ENCODE measurements at places on chromosomes 2 and 18. TPM values are rescaled to one million over a fixed set of nuclear protein-coding genes. Genes with fewer than 3 reads are reported as not detected.

The MXD1 gene
- total RNA-seq, result 5.0 TPM

The KCNG2 gene
- not detected for total RNA-seq

DNA sequence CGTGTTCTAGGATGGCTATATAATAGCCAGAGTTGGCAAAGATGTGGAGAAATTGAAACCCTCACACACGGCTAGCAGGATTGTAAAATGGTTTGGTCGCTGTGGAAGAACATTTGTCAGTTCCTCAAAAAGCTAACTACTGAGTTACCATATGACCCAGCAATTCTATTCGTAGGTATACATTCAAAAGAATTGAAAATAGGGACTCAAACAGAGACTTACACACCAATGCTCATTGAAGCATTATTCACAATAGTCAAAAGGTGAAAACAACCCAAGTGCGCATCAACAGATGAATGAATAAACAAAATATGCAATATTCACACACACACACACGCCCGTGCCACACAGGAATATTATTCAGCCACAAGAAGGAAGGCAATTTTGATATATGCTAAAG is 98.7 kb downstream of the PLA2R1 start:
- DNase-seq, result no peak

The ACTR2 gene
- 109 TPM for total RNA-seq

- DNase-seq, result no peak
These were observed 203.4 kb upstream of the PARD3B start for GRCh38 chr2:204341887-204342276.

The SLC8A1 gene
- total RNA-seq, result 1,122 TPM

The ATG9A gene
- 81.8 TPM for total RNA-seq

- no peak for DNase-seq
These were observed 115.4 kb upstream of the CCDC195 start for GRCh38 chr2:224831530-224831929.

DNA sequence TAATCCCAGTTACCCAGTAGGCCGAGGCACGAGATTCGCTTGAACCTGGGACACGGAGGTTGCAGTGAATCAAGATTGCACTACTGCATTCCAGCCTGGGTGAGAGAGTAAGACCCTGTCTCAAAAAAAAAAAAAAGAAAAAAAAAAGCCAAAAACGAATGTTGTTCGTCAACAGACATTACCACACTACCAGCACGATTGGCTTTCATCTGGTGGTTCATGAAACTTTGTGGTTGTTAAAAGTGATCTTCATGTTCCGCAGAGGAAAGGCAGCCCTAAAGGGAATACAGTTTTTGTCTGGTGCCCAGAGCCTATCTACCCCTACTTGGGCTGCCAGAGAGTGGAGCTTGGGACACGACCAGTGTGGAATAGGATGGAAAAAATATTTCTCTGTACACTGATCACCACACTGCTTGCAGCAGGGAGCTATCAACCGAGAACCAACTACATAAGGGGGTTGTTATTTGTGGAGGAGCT is 13.6 kb upstream of the CXCR4 start:
- DNase-seq, result no peak

The SSB gene
- 54.8 TPM for total RNA-seq

DNA sequence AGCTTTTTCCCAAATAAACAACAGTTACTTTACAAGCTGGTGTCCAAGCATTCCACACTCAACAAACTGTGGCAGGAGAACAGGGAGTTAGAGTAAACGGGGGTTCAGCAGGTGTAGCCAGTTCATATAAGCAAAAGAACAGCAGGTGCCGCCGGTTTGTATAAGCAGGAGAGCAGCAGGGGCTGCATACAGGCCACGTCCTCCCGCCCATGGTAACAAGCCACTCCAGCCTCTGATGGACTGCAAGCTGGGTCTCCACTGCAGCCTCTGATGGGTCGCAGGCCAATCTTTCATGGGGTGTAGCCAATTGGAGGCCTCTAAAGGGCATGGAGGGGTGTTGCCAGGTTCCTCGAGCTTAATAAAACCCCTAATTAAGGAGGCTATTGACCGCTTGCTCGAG is 189.3 kb downstream of the ANKRD30B start:
- DNase-seq, result no peak

The HYCC2 gene
- 12.7 TPM for total RNA-seq

DNA sequence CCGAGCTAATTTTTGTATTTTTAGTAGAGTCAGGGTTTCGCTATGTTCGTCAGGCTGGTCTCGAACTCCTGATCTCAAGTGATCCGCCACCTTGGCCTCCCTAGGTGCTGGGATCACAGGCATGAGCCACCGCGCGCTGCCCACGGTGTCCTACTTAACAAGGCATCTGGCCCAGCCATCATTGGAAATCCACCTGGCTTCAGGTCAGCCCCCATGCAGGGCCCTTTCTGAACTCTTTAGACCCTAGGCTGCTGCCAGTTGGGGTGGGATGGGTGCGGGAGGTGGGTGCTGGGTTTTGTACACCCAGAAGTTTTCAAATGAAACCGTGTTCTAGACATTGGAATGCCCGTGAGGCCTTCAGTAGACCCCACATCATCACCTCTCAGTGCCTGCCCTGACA is 26.6 kb upstream of the NT5DC4 start:
- no peak for DNase-seq

The SATB2 gene
- 1.3 TPM for total RNA-seq

GRCh38 chr2:7915302-7916091 is 766.4 kb upstream of the ID2 start:
- no peak for DNase-seq

The MTHFD2 gene
- 20.0 TPM for total RNA-seq

DNA sequence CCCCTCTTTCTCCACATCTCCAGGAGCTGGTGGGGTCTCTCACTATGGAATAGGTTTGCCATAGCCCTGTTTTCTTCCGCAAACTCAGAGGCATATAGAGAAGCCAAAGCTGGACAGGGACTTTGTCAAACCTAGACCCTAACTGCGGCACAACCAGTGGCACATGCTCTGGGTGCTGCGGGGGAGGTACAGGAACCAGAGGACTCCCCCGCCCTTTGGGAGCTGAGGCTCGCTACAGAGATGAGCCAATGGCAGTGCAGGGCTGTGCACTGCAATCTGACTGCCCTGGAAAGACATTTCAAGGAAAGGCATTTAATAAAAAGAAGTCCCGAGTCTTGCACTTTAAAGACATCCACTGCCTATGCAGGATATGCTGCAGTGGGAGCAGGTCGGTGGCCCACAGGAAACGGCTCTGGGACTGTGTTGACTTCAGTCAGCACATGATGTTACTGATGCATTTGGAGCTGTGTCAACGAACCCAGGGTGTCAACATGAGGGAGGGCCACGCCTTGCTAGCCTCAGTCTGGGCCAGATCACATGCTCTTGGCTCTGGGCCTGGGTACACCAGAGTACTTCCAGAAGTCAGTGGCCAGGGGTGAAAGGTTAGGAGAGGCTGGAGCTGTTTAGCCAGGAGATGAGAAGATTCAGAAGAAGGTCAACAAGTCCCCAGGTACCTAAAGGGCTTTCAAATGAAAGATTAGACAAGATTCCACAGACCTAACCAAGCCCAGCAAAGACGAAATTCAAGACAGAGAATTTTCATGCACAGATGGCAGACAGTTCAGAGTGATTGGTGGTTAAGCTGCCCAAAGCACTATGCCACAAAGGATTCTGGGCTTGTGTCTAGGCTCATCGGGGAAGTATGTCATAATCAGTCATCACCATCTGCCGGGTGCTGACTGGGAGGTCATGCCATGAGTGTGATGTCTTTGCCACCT is 8.2 kb downstream of the SLC35F6 start:
- DNase-seq, result peak; percentile 95

DNA sequence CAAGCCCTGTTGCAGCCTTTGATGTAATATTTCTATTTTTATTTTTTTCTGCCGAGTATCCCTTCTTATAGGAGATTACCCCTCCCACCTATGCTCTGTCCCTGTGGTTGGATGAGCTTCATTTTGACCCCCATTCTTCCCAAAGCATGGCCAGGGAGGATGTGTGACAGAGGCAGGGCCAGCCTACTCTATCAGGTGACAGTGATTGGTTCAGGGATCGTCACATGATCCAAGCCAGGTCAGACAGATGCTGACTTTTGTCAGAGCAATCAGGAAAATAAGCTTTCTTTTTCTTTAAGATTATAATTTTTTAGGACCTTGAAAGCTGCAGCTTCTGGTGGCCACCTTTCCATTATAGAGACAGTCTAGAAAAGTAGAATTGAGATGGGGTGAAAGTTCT is 314.3 kb downstream of the NUP35 start:
- DNase-seq, result no peak

DNA sequence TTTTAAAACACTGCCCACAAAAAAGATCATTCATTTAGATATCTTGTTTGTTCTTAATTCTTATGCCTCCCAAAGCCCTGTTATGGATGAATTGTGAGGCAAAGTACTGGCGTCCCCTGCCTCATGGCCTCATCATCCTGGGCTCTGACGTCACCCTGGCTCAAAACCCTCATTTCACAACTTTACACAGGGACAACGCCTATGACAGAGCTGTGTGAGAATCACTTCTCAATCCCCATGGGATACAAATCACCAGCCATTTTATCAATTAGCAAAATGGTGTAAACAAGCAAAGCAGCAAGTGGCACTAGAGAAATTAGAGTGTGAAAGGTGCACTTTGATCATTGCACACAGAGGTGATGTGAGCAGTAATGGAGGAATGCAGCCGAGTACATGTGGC is 16.6 kb downstream of the FHOD3 start:
- DNase-seq, result no peak

GRCh38 chr2:11506611-11506969 is 27.3 kb upstream of the GREB1 start:
- DNase-seq, result no peak

- DNase-seq, result no peak
These were observed 284.4 kb downstream of the SOX11 start for GRCh38 chr2:5976531-5977065.

GRCh38 chr2:168188002-168188401 is 59.4 kb downstream of the STK39 start:
- peak; percentile 49 for DNase-seq

DNA sequence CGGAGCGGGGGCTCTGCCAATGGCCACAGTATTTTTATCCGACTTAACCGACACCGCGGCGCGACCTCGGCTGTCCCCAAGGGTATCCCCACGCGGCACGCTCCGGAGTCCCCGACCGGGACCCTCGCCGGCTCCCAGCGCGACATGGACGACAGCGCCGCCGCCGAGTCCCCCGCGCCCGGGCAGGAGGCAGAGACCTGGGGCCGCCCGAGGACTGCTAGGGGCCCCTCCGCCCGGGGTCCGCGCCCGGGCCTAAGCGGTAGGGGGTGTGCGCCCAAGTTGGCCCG is 468 bp downstream of the UXS1 start:
- DNase-seq, result no peak

GRCh38 chr2:43593254-43593653 is 2.6 kb downstream of the THADA start:
- no peak for DNase-seq

- no peak for DNase-seq
These were observed 86.7 kb upstream of the THUMPD2 start for GRCh38 chr2:39865751-39866150.

GRCh38 chr2:149038442-149039212 is at the start of gene LYPD6B:
TSS of gene LYPD6B (plus strand) at chr2:149038699. CDS start at chr2:149130949, 92,250 bp downstream.
- DNase-seq, result no peak

GRCh38 chr2:209570194-209570593 is 146.3 kb downstream of the MAP2 start:
- DNase-seq, result no peak

- no peak for DNase-seq
These were observed 106.4 kb downstream of the BCL2L11 start for GRCh38 chr2:111226876-111227700.

The UGT1A10 gene
- not detected for total RNA-seq

DNA sequence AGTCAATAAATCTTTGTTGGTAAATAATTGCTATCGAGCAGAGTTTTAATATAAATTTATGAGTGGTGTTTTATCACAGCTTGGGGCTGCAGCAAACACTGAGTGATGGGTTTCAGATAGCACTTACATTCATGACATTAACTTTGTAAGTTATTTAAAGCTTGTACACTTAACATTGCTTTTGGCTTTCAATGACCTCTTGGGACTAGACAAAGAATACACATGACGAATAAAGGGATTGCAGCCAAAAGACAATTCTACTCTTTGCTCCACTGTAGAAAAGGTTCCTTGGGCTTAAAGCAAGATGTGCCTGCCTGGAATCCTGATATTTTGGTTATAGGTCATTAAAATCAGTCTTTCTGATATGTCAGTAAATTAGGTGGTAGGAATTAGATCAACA is 299.5 kb downstream of the GBX2 start:
- no peak for DNase-seq

The RAX gene
- total RNA-seq, result not detected

The GYPC gene
- total RNA-seq, result 114 TPM

DNA sequence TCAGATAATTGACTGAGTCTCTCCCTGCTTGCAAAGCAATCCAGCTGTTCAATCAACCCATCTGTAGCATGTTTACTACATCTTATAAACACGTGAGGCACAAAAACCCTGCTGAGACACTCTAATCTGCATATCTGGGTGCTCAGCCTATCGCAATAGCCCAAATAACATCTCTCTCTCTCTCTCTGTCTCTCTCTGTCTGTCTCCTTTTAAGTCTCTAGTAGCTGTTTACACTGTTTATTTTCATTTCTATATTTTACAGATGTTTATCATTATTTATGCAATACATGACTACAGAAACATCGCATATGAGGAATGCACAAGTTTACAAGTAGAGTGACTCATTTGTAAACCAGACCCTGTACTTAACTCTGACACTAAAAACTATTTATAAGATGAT is 422.1 kb upstream of the DSEL start:
- no peak for DNase-seq

DNA sequence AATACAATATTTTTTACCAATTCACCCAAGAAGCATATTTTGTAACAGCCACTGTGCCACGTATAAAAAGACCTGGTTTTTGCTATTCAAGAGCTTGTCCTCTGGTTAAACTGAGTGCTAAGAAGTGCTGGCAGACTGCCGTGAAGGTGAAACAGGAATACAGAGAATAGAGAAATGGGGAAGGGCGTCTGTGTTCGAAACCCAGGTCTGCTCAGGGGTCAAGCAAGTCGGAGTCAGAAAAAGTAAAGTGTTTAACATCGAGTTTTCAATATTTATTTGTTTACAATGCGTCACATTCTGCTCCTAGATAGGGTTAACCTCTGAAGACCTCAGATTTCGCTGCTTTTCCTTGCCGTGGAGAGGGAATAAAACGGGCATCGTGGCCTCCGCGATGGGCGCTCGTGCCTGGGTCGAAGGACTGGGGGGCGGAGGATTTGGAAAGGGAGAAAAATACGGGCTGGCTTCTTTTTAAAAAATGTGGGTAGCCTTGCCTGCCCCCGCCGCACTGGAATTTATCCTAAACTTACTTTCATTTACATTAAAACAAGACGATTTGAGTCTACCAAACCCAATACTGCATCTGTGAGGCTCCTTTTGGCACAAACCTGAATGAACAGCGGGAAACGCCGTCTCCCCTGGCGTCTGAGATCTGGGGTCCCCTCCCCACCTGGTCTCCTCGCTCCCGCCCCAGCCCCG is 1.1 kb upstream of the SNTG2 start:
- no peak for DNase-seq

DNA sequence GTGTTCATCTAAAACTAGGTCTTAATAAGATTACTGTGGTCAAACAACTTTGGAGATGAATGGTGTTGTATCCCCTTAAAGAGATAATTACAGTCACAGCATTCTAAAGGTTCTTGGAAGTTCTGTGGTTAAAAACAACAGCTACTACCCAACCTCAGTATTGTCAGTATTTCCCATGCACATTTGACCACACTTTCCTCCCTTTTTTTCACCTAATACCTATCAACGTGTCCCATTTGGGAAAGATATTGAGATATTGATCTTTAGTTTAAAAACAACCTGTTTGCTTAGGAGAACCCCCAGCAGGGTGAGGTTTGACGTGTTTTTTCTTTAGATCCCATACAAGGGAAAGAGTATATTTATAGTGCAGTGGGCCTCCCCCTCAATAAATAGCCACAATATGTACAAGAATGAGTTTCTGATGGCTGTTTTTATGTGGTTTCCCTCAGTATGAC is 65.6 kb downstream of the WDR7 start:
- DNase-seq, result no peak
